ENCODE measurements at places on chromosomes 13 and 19.
A peak's percentile ranks its signal among the peaks of the same experiment; 100 is the strongest.

DNA sequence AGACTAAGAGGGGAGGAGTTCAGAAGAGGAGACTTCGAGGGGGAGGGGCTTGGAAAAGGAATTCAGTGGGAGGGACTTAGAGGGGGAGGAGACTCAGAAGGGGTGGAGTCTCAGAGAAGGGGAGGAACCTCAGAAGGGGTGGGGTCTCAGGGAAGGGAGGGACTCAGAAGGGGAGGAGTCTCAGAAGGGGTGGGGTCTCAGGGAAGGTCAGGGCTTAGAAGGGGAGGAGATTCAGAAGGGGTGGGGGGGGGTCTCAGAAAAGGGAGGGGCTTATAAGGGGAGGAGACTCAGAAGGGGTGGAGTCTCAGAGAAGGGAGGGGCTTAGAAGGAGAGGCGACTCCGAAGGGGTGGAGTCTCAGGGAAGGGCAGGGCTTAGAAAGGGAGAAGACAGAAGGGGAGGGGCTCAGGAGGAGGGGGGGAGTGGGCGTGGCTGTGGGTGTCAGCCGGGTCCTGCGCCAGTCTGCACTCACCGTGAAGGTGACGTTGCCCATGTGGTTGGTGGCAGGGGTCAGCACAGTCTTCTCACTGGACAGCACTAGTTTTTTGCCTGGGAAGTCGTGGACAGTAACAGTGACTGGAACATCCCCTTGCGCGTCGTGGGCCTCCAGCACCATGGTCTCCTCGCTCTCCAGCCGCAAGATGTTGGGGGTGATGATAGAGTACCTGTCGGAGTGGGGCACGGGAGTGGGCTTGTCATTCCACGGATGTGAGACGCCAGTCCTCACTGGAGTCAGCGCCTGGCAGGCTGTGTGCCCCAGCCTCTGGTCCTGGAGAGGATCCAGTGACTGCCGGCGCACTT lies 1.5 kb downstream of the C3 start:
- peak; percentile 29 for DNase-seq
- H3K27me3 ChIP-seq: no peaks in the 10 kb centered on the region
- peaks cover 17% of the 10 kb centered on the region for H3K4me1 ChIP-seq
- H3K4me3 ChIP-seq: no peak overlapping the region
- no peak overlapping the region for H3K27ac ChIP-seq

GRCh38 chr19:38727868-38728660 lies 16.2 kb downstream of the CAPN12 start:
- H3K27me3 ChIP-seq: no peaks in the 10 kb centered on the region
- no peak overlapping the region for H3K27ac ChIP-seq
- H3K4me3 ChIP-seq: no peak overlapping the region
- peaks cover 3% of the 10 kb centered on the region for H3K4me1 ChIP-seq
- DNase-seq: no peak
- H3K36me3 ChIP-seq: peaks cover 3% of the 10 kb centered on the region

DNA sequence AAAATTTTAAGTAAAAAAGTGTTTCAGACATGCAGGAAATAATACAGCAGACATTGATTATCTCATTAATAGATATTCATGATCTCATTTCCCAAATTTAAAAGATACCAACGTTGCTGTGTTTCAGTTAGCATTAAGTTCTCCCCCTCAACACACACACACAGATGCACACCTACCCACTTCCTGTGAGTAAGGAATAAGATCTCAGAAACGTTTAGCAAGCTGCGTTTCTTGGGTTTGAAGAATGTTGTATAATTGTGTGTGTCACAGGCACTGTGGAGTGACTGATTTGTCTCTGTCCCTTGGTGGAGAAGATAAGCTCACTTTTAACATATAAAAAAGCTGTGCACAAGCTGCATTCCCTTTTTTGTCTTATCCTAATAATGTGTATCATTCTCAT lies 196.8 kb downstream of the PDS5B start:
- no peak overlapping the region for H3K4me3 ChIP-seq
- H3K27me3 ChIP-seq: no peaks in the 10 kb centered on the region
- H3K36me3 ChIP-seq: peaks cover 26% of the 10 kb centered on the region
- H3K4me1 ChIP-seq: peaks cover 15% of the 10 kb centered on the region

DNA sequence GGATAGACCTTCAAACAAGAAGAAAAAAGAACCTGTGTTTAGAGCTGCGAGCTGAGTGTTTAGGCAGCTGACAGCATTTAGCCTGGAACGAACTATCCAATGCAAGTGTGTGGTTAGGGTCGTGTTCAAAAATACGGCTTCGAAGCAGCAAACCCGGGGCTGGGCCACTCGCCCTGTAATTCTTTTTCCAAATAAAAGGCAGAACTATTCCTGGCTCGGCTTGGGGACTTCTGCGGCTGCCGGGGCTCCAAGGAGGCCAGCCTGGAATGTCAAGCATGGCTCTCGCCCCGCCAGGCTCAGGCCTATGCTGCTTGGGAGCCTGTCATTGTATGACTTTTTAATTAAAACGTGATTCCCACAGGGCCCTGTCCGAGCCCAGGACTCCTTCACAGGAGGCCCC lies 51.7 kb upstream of the KLF2 start:
- no peaks in the 10 kb centered on the region for H3K36me3 ChIP-seq
- no peak overlapping the region for H3K27ac ChIP-seq
- H3K27me3 ChIP-seq: no peaks in the 10 kb centered on the region
- H3K4me3 ChIP-seq: no peak overlapping the region

GRCh38 chr19:40776364-40776763 lies 1.0 kb downstream of the MIA start:
- no peak for DNase-seq
- no peak overlapping the region for H3K27ac ChIP-seq
- H3K4me3 ChIP-seq: no peak overlapping the region
- H3K36me3 ChIP-seq: peaks cover 8% of the 10 kb centered on the region
- no peaks in the 10 kb centered on the region for H3K27me3 ChIP-seq

- no peak overlapping the region for H3K4me3 ChIP-seq
- H3K27ac ChIP-seq: no peak overlapping the region
- peaks cover 13% of the 10 kb centered on the region for H3K4me1 ChIP-seq
- H3K36me3 ChIP-seq: peaks cover 58% of the 10 kb centered on the region
- H3K27me3 ChIP-seq: no peaks in the 10 kb centered on the region
- no peak for DNase-seq
Measured at GRCh38 chr19:44005973-44006372, 3.2 kb downstream of the ZNF230 start.

- H3K4me3 ChIP-seq: peak overlapping the region; percentile 92
- H3K27ac ChIP-seq: peak overlapping the region; percentile 92
- H3K27me3 ChIP-seq: no peaks in the 10 kb centered on the region
- no peak for DNase-seq
- H3K4me1 ChIP-seq: peaks cover 23% of the 10 kb centered on the region
Measured at GRCh38 chr19:47779524-47780214, 1.2 kb downstream of the SELENOW start.

DNA sequence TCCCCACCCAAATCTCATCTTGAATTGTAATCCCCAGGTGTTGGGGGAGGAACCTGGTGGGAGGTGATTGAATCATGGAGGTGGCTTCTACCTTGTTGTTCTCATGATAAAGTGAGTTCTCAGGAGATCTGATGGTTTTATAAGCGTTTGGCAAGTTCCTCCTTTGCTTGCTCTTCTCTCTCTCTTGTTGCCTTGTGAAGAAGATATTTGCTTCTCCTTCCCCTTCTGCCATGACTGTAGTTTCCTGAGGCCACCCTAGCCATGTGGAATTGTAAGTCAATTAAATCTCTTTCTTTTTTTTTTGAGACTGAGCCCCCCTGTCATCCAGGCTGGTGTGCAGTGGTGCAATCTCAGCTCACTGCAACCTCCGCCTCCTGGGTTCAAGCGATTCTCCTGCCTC lies 34.4 kb downstream of the VSTM1 start:
- no peak overlapping the region for H3K27ac ChIP-seq
- peaks cover 20% of the 10 kb centered on the region for H3K27me3 ChIP-seq
- H3K36me3 ChIP-seq: no peaks in the 10 kb centered on the region
- no peak for DNase-seq
- no peak overlapping the region for H3K4me3 ChIP-seq

DNA sequence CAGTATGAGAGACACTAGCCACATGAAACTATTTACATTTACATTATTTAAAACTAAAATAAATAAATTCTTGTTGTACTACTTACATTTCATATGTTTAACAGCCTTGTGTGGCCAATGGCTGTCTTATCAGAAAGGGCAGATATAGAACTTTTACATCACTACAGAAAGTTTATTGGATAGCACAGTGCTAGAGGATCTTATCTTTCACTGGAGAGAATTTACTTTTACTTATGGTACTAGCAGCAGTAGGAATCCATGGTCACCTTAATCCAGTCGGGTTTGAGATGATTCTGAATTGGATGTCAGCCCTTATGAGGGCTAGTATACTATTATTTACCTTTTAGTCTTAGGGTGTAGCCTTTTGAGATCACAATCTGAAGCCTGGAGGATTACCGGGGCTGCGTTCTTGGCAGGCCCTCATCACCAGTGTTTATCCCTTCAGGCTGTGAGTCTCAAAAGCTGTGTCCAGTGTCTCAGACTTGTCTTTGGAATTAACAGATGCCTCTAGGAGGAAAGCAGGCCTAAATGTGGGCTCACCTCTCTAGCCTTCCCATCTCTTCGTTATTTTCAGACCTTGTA lies 21.7 kb downstream of the IFT88 start:
- no peaks in the 10 kb centered on the region for H3K4me1 ChIP-seq
- H3K27me3 ChIP-seq: no peaks in the 10 kb centered on the region
- H3K4me3 ChIP-seq: no peak overlapping the region
- no peak for DNase-seq
- H3K36me3 ChIP-seq: peaks cover 12% of the 10 kb centered on the region

DNA sequence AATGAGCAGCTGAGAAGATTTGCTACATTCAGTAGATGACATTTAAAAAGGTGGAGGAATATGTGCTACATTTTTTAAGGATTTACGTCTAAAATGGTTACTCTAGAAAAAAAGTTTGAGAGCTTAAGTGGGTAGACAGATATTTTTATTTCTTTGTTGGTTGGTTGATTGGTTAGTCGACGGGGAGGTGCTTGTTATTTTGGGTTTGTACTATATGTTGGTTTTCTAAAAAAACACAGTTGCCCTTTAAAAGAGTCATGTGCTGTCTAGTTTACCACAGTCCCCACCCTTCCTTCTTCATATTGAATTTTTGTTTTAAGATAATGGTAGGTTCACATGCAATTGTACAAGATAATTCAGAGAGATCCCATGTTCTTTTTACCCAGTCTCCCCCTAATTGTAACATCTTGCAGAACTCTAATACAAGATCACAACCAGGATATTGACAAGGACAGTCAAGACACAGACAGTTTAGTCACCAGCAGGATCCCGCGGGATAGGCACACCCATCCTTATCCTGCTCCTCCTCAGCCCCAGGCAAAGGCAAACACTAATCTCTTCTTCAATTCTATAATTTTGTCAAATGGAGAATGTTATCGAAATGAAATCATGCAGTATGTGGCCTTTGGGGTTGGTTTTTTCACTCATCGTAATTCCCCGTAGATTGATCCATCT lies 171.4 kb downstream of the FOXO1 start:
- no peak for DNase-seq
- no peaks in the 10 kb centered on the region for H3K27me3 ChIP-seq
- no peaks in the 10 kb centered on the region for H3K36me3 ChIP-seq
- peaks cover 70% of the 10 kb centered on the region for H3K4me1 ChIP-seq
